Small intestine (tissue), 16 donors: ENCODE measurements at places on chromosomes 5 and 9. TPM values are rescaled to one million over a fixed set of nuclear protein-coding genes. Genes with fewer than 3 reads are reported as not detected.

The OR1Q1 gene
- polyA plus RNA-seq: not detected

The DND1 gene
- 0.16 TPM for polyA plus RNA-seq

GRCh38 chr5:57382655-57383054 lies 100.0 kb downstream of the ACTBL2 start:
- DNase-seq: no peak

The SLC25A2 gene
- not detected for polyA plus RNA-seq

GRCh38 chr5:137836997-137837396 lies 30.7 kb upstream of the MYOT start:
- DNase-seq: no peak

The SPINK6 gene
- not detected for polyA plus RNA-seq

The SOHLH1 gene
- not detected for polyA plus RNA-seq

The TTC23L gene
- polyA plus RNA-seq: not detected

DNA sequence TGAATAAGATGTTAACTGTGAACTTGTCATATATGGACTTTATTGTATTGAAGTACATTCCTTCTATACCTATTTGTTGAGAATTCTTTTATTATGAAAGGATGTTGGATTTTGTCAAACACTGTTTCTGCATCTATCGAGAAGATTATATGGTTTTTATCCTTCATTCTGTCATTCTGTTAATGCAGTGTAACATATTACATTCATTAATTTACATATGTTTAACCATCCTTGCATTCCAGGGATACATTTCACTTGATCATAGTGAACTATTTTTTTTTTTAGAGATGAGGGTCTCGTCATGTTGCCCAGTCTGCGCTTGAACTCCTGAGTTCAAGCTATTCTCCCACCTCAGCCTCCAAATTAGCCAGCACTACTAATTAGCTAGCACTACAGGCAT lies 48.4 kb downstream of the F2R start:
- no peak for DNase-seq

DNA sequence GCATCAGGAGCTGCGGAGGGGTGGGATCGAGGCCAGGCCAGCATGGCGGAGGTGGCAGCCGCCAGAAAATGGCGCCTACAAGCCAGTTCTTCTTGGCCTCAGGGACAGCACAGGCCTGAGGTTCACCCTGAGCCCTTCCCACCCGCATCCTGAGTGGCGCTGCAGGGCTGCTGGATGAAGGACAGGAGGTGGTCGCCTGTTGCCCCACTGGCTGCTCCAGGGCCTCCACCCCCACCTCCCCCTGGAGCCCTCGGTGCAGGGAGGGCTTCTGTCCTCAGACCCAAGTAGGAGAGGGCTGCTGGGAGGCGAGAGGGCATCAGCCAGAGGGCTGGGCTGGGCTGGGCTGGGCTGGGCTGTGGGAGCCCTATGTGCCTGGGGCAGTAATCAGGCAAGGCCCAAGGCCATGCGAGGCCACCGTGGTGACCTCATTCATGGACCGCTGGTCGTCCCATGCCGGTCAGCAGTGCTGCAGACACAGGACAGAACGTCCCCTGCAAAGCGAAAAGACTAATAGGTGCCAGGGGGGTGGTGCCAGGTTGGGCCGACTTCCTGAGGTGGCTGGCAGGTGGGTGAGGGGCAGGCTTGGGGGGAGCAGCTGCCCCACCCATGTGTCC lies 13.8 kb downstream of the GPSM1 start:
- no peak for DNase-seq

DNA sequence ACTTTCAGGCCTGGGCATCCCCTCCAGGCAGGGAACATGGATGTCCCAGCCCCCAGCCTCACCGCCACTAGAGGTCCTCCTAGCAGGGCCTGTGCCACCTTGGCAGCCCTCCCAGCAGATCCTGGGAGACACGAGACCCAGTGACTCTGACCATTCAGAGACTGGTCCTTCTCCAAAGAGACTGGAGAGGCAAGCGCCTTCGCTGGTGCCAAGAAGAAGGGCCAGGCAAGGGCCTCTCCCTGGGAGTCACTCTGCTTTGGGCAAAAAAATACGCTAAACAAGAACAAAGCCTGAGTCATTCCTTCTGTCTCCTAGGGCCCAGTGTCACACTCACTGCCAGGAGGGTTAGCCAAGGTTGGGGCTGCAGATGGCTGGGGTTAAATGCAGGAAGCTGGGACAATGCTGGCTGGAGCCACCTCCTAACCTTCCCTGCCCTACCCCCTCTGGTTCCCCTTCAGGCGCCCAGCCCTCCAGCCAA lies 35.3 kb upstream of the SMIM23 start:
- DNase-seq: peak; percentile 5

GRCh38 chr5:1031306-1031959 lies 22.8 kb downstream of the NKD2 start:
- DNase-seq: no peak

The F2R gene
- 37.1 TPM for polyA plus RNA-seq

DNA sequence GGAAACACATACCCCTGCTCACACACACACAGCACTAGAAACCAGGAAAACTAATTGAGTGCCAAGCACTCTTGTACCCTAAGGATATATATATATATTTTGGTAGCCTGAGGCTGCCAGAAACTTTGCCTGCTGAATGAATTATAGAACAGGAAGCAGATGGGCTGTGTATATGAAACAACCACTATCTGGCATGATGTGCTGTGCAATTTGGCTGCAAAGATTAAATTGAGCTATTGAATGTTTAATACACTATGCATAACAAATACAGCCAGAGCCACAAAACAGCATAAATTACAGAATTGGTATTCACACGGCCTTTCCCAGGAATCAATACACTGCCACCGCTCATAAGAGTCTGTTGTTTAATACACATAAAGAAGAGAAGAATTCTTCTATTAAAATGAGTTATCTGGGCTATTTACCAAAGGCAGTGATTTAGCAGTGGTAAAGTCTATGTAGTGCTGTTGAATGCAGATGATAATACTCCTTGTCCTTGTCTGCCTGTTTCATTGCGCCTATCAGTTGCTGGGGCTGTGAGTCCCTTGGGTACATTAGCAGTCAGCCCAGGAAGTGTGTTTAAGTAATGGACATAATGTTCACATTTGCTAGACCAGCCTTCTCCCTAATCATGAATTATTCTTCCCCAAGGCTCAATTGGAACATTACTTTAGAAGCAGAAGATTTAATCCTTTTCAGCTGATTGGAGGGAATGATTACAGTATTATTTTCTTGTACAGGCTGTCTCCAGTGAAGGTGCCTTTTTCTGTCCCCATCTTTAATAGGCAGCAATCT lies 294.3 kb downstream of the TLE1 start:
- no peak for DNase-seq

The HBEGF gene
- polyA plus RNA-seq: 2.1 TPM

The PCDH12 gene
- polyA plus RNA-seq: 2.6 TPM

DNA sequence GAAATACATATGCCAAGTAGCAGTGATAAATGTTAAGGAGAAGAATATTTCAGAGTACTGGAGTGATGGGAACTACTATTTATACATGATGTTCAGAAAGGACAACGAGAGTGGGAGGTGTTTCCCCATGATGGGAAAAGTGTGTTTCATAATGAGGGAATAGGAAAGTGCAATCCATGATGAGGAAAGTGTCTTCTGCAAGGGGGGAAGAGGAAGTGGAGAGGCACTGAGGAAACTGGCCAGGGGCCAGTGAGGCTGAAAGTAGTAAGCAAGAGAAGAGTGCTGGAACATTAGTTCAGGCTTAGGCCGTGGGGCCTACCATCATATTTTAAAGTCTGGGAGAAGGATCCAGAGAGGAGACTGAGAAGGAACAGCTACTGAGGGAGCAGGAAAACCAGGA lies 327.2 kb downstream of the SLF1 start:
- DNase-seq: no peak

GRCh38 chr9:134724202-134724911 lies 82.8 kb downstream of the COL5A1 start:
- no peak for DNase-seq

The MYOZ3 gene
- 0.45 TPM for polyA plus RNA-seq

The LAMC3 gene
- not detected for polyA plus RNA-seq

GRCh38 chr5:149172709-149173505 lies 31.6 kb downstream of the ABLIM3 start:
- DNase-seq: no peak

GRCh38 chr5:175478008-175478383 lies 364 bp upstream of the SFXN1 start:
- DNase-seq: no peak

The RNF14 gene
- polyA plus RNA-seq: 26.2 TPM

The VLDLR gene
- polyA plus RNA-seq: 2.4 TPM

DNA sequence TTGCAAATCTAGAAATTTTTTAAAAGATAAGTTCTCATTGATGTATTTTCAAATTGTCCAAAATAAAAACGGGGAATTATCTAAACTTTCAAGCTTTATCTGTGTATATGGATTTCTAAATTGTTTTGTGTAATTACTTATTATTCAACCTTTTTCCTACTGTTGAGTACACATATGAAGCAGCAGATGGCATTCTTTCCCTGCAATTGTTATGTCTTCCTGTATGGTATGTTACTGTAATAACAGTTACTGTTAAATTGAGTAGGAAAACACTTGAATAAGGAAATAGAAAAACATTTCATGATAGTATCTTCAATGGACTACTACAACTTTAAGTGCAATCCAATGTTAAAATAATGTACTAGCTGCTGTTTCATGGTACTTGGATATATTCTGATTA lies 124.8 kb downstream of the RANBP17 start:
- peak; percentile 8 for DNase-seq

DNA sequence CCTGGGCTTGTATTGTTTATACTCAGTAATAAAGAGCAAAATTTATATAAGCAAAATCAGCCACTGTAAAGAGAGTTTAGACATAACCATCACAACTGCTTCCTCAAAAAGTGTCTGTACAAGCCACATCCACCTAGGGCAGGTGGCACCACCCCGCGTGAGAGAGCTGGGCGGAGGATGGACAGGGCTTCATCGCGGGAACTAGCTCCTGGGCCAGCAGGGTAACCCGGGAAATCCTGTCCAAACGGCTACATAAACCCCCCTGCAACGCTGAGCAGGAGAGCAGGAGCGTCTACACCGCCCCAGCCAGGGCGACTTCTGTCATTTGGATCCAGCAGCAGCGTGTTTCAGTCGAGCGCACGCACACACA lies 1.3 kb downstream of the SLC6A3 start:
- DNase-seq: no peak

The SPATA31A3 gene
- not detected for polyA plus RNA-seq

- DNase-seq: peak; percentile 53
Observed at GRCh38 chr5:71706906-71707305, 12.2 kb upstream of the CARTPT start.

DNA sequence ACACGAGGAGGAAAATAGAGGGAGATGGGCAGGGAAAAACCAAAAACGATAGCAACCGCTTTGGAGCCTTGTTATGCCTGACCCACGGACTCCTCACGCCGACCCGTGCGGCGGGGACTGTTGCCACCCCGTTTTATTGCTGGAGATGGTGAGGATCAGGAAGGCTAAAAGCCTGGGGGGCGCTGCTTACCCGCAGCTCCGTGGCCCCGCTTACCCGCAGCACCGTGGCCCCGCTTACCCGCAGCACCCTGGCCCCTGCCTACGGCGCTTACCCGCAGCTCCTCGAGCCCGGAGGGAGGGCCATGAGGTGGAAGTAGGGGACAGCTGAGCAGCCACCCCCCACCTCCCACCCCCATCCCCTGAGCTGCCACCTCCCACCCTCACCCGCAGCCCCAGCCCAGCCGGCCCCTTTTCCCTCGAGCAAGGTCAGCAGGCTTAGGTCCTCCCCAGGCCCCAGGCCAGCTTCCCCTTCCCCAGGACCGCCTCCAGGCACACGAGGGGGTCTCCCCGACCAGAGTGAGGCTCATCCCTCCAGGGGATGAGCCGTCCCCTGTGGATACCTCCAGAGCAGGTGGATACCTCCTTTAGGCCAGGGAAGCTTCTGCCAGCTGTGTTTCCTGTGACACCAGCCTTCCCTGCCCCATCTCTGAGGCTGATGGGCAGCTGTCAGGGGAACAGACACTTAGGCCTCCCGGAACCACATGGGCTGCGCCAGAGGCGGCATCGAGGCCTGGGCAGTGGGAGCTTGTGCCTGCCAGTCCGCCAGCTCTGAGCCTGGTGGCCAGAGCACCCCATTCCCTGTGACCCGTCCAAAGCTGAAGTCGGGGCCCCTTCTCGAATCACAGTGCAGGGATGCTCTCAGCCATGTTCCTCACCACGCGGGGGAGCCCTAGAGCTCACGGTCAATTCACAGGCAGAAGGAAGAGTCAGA lies 92.3 kb downstream of the LMX1B start:
- DNase-seq: peak; percentile 66

- DNase-seq: no peak
Observed at GRCh38 chr5:29720954-29721353, 1472.5 kb upstream of the CDH6 start.

The FAM240B gene
- not detected for polyA plus RNA-seq

- no peak for DNase-seq
Observed at GRCh38 chr5:143142596-143143435, 260.7 kb downstream of the NR3C1 start.

DNA sequence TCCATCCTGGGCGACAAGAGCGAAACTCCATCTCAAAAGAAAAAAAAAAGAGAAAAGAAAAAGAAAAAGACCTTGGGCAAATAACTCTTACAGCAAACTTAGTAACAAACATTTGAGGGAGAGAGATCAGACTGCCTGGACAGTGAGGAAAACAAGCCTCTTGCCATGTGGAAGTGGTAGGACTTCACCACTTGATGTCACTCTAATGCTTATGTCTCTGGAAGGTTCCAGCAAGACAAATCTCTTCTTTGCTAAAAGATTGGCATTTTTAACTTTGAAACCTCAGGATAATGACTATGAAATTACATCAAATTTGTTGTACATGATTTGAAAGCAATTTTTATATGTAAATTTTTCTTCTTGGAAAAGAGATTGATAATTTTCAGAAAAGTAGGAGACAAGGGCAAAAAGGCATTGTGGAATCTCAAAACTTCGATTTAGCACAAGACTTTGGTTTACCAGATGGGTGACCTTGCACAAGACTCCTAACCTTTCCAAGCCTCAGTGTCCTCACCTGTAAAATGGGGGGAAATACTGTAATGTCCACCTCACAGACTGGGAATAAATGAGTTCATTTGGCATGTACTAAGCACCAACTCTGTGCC lies 5.4 kb downstream of the ACTL7B start:
- DNase-seq: peak; percentile 38

GRCh38 chr5:72005671-72006070 lies 101.6 kb upstream of the MAP1B start:
- no peak for DNase-seq

GRCh38 chr5:55915783-55916182 lies 64.6 kb downstream of the IL31RA start:
- DNase-seq: no peak
